ENCODE measurements at places on chromosomes 2 and 18. TPM values are rescaled to one million over a fixed set of nuclear protein-coding genes. Genes with fewer than 3 reads are reported as not detected.

The LRPPRC gene
- 122 TPM for polyA plus RNA-seq

The DSC1 gene
- polyA plus RNA-seq = 2.8 TPM

The VPS4B gene
- polyA plus RNA-seq = 58.9 TPM

The SIGLEC15 gene
- 0.35 TPM for polyA plus RNA-seq

The BCL11A gene
- polyA plus RNA-seq = 15.3 TPM
